ENCODE measurements at places on chromosomes 2 and 18.

GRCh38 chr2:181621779-181622490 lies 35.0 kb downstream of the CERKL start:
- no peak for DNase-seq

- DNase-seq: no peak
Measured at GRCh38 chr18:12863687-12864216, 20.3 kb downstream of the PTPN2 start.

- no peak for DNase-seq
Measured at GRCh38 chr2:54902763-54903162, 147.5 kb downstream of the RTN4 start.

- no peak for DNase-seq
Measured at GRCh38 chr2:136006658-136007057, 21.2 kb upstream of the DARS1 start.

DNA sequence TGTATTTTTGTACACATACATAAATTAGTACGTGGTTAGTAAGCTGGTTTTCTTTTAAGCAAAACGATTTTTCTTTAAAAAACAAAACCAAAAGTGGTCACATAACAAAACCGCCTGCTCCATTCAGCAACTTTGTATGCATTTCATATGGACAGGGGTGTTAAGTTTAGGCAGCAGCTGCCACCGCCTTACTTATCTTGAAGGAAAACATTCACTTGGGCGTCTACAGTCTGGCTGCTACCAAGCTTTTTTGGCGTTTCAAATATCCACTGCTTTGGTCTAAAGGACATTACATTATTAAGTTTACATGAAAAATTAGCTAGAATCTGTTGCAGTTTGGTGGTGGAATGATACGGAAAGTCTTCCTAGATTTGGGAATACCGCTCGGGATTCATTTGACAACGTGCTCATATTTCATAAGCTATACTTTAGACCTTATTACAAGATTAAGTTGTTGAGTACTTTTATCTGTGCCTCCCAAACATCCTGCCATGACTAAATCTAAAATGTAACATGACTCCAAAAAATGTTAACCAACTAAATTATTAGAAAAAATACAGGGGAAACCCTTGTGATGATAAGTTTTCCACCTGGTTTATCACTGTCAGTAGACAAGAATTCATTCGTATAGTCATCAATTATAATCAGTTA lies 214.8 kb downstream of the NEDD4L start:
- no peak for DNase-seq

GRCh38 chr18:4125627-4126230 lies 329.4 kb downstream of the DLGAP1 start:
- no peak for DNase-seq

DNA sequence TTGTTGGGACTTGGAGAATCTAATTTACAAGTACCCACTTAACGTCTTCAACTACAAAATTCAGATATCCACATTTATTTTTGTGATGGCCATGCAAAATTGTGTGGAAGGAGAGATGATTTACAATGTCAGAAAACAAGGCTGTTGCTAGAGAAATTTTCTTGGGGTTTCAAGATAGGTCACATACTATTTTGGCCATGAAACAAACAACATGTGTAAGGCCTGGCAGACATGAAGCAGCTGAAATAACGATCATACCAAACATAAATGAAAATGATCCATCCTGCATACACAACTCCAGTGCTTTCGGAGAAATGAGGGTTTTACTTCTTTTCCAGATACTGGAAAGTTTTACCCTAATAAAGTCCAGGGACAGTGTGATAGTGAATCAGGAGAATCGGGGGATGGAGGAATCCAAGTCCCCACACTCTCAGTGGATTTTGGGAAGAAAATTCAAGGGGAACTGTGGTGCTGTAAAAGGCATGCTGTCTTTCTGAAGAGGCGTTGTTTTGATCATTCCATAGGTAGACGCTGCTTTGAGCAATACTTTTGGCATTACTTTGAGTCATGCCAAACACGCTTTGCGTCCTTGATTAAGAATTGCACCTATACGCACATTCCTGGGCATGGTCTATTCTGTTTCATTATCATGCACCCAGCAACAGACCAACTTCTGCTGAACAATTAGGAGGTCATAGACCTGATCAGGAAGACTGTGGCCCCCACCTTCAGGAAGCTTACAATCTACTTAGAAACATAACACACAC lies 79.4 kb downstream of the POU3F3 start:
- DNase-seq: no peak

DNA sequence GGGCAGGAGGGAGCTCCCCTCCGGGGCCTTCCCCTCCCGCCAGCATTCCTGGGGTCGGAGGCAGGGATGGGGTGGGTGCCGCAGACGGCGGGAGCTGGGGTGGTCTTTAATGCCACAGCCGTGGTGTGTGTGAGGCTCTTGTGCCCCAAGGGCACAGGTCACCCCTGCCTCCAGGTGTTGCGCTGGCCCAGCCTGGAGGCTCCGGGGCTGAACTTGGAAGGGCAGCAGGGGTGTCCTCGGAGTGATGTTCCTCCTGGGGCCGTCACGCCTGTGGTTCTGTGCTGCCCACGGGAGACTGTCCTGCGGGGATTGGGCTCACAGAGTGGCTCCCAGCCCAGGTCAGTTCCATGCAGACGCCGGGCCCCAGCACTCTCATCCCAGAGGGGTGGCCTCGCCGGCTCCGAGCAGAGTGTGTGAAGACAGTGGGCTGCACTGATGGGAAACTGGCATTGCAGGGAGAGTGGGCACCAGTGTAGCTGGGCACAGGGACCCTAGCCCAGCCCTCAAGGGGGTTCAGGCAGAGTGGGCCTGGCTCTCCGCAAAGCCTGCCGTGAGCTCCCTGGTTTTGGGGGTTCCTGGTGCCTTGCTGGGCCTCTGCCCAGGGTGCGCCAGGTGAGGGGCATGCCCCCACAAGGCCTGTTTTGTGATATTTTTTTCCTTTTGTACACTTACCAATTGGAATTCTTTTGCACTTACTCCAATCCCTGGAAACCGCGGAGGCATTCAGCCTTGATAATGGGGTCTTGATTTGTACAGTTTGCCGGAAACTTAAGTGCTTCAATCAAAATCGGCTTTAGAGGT lies 56.7 kb downstream of the NFATC1 start:
- DNase-seq: peak; percentile 65

DNA sequence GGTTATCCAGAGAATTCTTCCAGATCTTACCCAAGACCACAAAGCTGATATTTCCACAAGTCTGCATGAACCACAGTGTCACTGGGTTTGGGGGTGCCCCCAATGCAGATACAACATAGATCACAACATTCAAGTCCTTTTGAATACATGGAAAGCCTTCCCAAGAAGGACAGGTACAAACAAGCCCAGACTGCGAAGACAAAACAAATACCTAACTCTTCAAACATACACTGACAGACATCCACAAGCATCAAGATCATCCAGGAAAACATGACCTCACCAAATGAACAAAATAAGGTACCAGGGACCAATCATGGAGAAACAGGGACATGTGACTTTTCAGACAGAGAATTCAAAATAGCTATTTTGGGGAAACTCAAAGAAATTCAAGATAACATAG lies 93.1 kb downstream of the MDH1 start:
- DNase-seq: no peak

DNA sequence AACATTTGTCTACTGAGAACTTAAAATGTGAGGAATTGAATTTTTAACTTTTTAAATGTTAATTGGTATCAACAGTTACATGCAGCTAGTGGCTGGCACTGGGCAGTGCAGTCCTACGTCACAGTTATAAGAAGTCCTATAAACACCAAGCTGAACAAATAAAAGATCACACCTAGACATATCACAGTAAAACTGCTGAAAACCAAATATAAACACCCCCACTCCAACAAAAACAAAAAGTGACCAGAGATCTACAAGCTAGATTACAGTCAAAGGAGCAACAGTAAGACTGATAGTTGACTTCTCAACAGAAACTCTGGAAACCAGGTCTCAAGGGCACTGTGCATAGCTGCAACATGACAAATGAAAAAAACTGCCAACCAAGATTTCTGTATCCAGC lies 19.4 kb downstream of the TLK1 start:
- DNase-seq: peak; percentile 30

DNA sequence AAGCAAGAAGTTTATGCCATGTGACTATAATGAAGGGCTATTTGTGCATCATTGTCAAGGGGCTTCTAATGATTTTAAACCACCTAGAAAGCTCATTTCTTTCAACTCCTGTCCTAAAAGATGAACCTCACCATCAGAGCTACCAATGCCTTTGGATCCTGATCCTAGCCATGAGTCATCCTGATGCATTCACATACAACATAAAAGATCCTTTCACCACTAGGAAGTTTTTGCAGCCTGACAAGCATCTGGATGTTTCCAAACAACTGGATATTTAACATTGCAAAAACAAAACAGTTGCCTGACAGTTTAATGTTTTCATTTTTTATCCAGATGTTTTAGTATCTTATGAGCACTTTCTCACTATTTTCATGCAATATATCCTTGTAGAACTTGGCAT lies 425.3 kb downstream of the MBD2 start:
- peak; percentile 60 for DNase-seq

GRCh38 chr18:10878703-10879102 lies 270.7 kb downstream of the PIEZO2 start:
- DNase-seq: no peak

GRCh38 chr18:33870059-33870458 lies 292.0 kb downstream of the ASXL3 start:
- peak; percentile 1 for DNase-seq

- DNase-seq: peak; percentile 36
Measured at GRCh38 chr2:231457101-231457500, 7.2 kb downstream of the NCL start.

- no peak for DNase-seq
Measured at GRCh38 chr2:26189751-26190150, 16.9 kb downstream of the GAREM2 start.

Measured in fibroblast of lung (primary cell).